Uterus (tissue), 4 donors: ENCODE measurements at places on chromosomes 6 and 20. TPM values are rescaled to one million over a fixed set of nuclear protein-coding genes. Genes with fewer than 3 reads are reported as not detected.

The FOXF2 gene
- not detected for total RNA-seq

The COL9A3 gene
- 31.3 TPM for total RNA-seq

The DDX43 gene
- total RNA-seq: not detected

The MAP7 gene
- 6.8 TPM for total RNA-seq

The DAAM2 gene
- total RNA-seq: 15.3 TPM

The ARMH2 gene
- not detected for total RNA-seq

The NUP43 gene
- 71.2 TPM for total RNA-seq

The NHLRC1 gene
- not detected for total RNA-seq

DNA sequence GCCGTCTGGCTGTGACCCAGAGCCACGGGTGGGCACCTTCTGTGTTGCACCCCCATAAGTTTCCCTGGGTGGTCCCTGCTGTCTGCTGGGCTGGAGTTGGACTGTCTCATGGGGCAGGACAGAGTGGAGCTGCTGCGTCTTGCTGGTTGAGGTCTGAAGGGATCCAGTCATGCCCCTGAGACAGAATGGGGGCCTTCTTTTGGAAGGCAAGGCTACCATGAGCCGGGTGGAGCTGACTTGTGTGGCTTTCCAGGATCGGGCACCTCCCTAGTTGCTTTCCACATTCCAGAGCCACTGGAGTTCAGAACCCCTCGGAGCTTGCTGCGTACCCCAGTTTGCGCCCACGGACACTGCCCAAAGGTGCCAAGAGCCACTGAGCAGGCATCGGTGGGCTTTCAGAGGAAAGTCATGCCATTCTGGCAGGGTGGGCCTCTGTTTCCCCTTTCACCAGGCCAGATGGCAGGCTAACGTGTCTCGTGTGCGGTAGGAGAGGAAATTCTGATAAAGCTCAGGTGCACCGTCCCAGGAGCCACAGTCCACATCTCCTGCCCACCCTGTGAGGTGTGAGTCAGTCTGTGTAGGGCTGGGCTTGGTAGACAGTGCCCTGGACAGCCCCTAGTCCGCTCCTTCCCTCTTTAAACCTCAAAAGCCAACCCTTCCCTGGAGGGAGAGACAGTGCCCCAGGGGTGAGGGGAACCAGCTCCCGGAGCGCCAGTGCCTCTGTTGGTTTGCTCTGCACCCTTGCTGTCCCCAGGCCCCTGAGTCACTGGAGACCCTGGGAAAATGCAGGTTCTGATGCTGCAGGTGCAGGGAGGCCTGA is 125.3 kb downstream of the SYCP2 start:
- no peaks in the 10 kb centered on the region for H3K4me1 ChIP-seq
- DNase-seq: peak; percentile 7
- no peaks in the 10 kb centered on the region for H3K36me3 ChIP-seq
- no peak overlapping the region for H3K27ac ChIP-seq

GRCh38 chr6:11235062-11235461 is 2.6 kb upstream of the NEDD9 start:
- no peak overlapping the region for H3K27ac ChIP-seq
- H3K27me3 ChIP-seq: no peaks in the 10 kb centered on the region
- no peaks in the 10 kb centered on the region for H3K36me3 ChIP-seq
- no peak for DNase-seq

DNA sequence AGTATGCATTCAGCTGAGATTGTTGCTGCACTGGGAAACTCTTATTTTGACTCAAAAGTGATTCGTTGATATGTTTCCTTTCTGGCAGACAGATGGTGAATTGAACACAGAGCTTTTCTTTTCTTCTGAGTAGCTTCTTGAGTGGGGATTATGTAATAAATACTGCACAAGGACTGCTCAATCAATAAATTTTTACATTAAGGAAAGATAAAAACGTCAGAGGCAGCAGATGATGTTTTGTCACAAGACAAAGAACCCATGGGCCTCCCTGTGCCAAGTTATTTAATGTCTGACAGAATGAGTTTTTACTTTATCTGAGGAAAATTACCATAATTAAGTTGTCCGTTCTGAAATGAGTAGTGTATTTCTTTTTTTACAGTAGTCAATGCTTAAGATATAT is 460.3 kb downstream of the UTRN start:
- no peaks in the 10 kb centered on the region for H3K36me3 ChIP-seq
- no peak overlapping the region for H3K4me3 ChIP-seq
- H3K27ac ChIP-seq: no peak overlapping the region
- H3K4me1 ChIP-seq: no peaks in the 10 kb centered on the region

GRCh38 chr20:19018881-19019280 is 193.6 kb upstream of the SLC24A3 start:
- no peak overlapping the region for H3K27ac ChIP-seq
- no peak for DNase-seq
- no peaks in the 10 kb centered on the region for H3K36me3 ChIP-seq

DNA sequence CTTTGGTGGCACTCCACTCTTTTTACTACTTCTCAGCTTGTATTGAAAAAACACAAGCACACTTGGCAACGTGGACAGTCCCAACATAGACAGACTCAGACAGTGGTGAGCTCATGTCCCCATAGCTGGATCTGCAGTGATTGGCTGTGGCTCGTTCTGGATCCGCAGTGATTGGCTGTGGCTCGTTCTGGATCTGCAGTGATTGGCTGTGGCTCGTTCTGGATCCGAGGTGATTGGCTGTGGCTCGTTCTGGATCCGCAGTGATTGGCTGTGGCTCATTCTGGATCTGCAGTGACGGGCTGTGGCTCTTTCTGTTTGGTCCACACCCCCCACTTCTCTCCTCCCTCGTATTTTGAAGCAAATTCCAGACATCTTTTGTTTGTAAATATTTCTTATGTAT is 28.0 kb downstream of the OSBPL2 start:
- no peak overlapping the region for H3K27ac ChIP-seq
- no peaks in the 10 kb centered on the region for H3K4me1 ChIP-seq
- DNase-seq: no peak

DNA sequence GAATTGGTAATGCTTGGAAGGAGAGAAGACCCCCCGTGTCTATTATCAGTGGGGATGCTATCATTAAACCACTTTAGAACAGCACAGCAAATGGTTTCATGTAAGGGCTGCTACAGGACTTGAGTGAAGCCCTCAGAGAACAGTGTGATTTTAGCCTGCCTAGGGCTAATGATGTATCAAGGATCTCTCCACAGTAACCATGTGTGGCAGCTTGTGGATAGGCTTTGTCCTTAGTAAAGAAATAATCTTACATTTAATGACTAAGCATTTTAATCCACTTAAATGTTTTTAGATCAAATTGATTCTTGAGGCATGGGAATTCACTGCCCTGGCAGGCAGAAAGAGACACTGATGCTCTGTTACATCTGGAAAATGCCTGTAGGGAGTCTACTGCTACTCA is 495.1 kb downstream of the NKAIN2 start:
- H3K36me3 ChIP-seq: no peaks in the 10 kb centered on the region
- no peak for DNase-seq
- H3K27ac ChIP-seq: no peak overlapping the region
- H3K27me3 ChIP-seq: no peaks in the 10 kb centered on the region

- H3K27ac ChIP-seq: no peak overlapping the region
- no peaks in the 10 kb centered on the region for H3K36me3 ChIP-seq
- no peaks in the 10 kb centered on the region for H3K27me3 ChIP-seq
- no peak overlapping the region for H3K4me3 ChIP-seq
These were observed 51.2 kb downstream of the CHD6 start for GRCh38 chr20:41566896-41567527.

GRCh38 chr20:37385176-37385575 is 39.2 kb downstream of the SRC start:
- peak overlapping the region; percentile 59 for H3K27ac ChIP-seq
- no peaks in the 10 kb centered on the region for H3K27me3 ChIP-seq
- no peak for DNase-seq
- H3K36me3 ChIP-seq: no peaks in the 10 kb centered on the region
- H3K4me1 ChIP-seq: peaks cover 5% of the 10 kb centered on the region
- no peak overlapping the region for H3K4me3 ChIP-seq

- no peak for DNase-seq
- H3K27me3 ChIP-seq: no peaks in the 10 kb centered on the region
- no peak overlapping the region for H3K27ac ChIP-seq
These were observed 8.6 kb downstream of the TAAR1 start for GRCh38 chr6:132650429-132650828.

- H3K36me3 ChIP-seq: no peaks in the 10 kb centered on the region
- DNase-seq: peak; percentile 53
- no peak overlapping the region for H3K4me3 ChIP-seq
These were observed 176.2 kb downstream of the NFATC2 start for GRCh38 chr20:51366155-51366886.

GRCh38 chr20:37542281-37542680 is 14.6 kb upstream of the BLCAP start:
- H3K36me3 ChIP-seq: no peaks in the 10 kb centered on the region
- H3K4me3 ChIP-seq: no peak overlapping the region
- no peaks in the 10 kb centered on the region for H3K4me1 ChIP-seq
- H3K27me3 ChIP-seq: no peaks in the 10 kb centered on the region
- H3K27ac ChIP-seq: no peak overlapping the region
- DNase-seq: no peak

GRCh38 chr20:5078399-5078958 is 41.3 kb downstream of the PCNA start:
- no peak overlapping the region for H3K27ac ChIP-seq
- no peaks in the 10 kb centered on the region for H3K4me1 ChIP-seq
- DNase-seq: no peak
- no peaks in the 10 kb centered on the region for H3K36me3 ChIP-seq

- no peaks in the 10 kb centered on the region for H3K4me1 ChIP-seq
- H3K27me3 ChIP-seq: no peaks in the 10 kb centered on the region
- peak within 1 kb of the TSS; percentile 31 for H3K4me3 ChIP-seq
- H3K27ac ChIP-seq: no peak within 1 kb of the TSS
- H3K36me3 ChIP-seq: no peaks in the 10 kb centered on the region
These were observed at the start of gene L3MBTL1 for GRCh38 chr20:43507150-43508080. L3MBTL1 (plus strand) TSS chr20:43507697; CDS start chr20:43513504, 5,807 bp downstream.

DNA sequence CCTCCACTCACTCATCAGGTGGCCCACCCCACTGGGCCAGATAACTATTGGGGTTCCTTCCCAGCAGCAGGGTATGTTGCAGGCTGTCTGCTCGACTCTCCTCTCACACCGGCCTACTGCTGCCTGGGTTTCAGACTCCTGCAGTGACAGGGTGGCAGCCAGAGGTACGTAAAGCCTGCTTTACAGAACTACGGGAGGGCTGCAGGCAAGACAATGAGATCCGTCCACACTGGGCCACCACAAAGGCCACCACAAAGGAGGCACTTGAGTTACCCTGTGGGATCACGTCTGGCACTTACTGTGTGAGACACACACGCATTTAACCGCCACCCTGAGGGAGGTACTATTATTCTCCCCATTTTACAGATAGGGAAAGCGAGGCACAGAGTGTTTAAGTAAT is 78.5 kb downstream of the NFATC2 start:
- H3K36me3 ChIP-seq: no peaks in the 10 kb centered on the region
- H3K27me3 ChIP-seq: no peaks in the 10 kb centered on the region
- no peak overlapping the region for H3K4me3 ChIP-seq
- no peaks in the 10 kb centered on the region for H3K4me1 ChIP-seq

DNA sequence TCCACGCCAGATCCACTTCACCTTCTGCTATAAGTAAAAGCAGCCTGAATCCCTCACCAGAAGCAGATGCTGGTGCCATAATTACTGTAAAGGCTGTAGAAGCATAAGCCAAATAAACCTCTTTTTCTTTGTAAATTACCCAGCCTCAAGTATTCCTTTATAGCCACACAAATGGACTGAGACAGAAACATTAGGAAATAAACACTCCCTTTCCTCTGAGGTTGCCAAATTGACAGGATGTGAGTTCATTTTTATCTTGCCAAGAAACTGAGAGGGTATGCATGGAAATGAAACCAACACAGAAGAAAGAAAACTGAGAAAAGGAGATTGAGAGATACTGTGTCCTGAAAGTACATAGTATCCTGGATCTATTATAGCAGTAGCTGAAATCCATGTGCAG is 481.2 kb downstream of the HAO1 start:
- H3K27ac ChIP-seq: no peak overlapping the region
- H3K36me3 ChIP-seq: no peaks in the 10 kb centered on the region
- DNase-seq: no peak
- H3K4me3 ChIP-seq: no peak overlapping the region
- H3K27me3 ChIP-seq: no peaks in the 10 kb centered on the region

DNA sequence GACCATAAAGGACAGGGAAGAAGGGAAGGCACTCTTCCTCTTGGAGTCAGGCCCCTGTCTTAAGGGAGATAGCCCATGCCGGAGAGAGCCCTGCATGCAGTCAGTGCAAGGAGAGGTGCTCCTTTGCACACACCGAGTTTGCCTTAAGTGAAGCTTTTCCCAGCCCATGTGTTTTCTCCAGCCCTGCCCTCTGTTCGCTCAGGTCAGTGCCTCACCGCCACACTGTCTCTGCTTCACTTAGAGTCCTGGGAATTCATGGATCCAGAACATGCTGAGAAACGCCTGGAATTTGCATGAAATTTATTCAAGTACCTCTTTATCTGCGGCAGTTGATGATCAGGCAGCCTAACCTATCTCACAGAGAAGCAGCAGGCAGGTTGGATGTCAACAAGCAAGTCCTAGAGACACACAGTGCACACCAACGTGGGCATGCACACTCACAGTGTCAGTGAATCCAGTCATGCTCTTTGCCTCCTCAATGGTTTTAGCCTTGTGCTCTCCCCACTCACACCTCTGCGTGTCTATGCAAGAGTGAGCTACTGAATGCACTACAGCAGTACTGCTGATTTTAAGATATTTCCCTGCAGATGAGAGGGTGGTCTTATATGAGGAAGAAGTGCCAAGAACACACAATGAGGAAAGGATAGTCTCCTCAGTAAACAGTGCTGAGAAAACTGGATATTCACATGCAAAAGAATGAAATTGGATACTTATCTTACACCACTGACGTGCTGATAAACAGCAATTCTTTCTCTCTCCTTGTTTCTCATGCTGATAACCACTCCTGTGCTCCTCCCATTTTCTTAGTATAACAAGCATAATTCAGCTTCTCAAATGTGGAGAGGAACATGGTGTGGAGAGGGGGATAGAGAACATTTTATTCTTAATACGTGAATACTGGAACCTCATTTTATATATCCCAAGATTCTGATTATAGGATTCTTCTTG is 295.1 kb upstream of the CDYL start:
- no peak for DNase-seq
- H3K4me3 ChIP-seq: no peak overlapping the region
- H3K36me3 ChIP-seq: no peaks in the 10 kb centered on the region
- H3K4me1 ChIP-seq: no peaks in the 10 kb centered on the region
- no peak overlapping the region for H3K27ac ChIP-seq
- no peaks in the 10 kb centered on the region for H3K27me3 ChIP-seq

GRCh38 chr6:6515691-6516607 is 72.6 kb upstream of the LY86 start:
- no peaks in the 10 kb centered on the region for H3K4me1 ChIP-seq
- H3K36me3 ChIP-seq: no peaks in the 10 kb centered on the region
- no peaks in the 10 kb centered on the region for H3K27me3 ChIP-seq
- no peak for DNase-seq
- no peak overlapping the region for H3K4me3 ChIP-seq

DNA sequence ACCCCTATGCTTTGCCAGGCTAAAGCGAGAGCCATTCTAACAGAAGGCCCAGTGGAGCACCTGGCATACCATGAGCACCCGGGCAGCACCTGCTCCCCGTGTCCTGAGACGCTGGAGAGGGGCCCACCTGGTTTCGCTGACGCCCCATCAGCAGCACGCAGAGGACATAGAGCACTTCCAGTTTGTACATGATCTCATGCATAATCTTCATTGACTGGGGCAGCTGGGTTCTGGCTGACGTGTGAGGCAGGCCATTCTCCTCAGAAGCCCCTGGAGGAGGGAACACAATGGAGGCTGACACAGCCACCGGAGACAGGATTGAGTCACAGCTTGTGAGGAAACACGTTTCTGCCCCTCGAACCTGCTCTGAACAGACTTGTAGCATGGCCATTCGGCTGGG is 65.4 kb downstream of the MYH7B start:
- DNase-seq: no peak
- no peak overlapping the region for H3K27ac ChIP-seq
- no peaks in the 10 kb centered on the region for H3K27me3 ChIP-seq
- no peaks in the 10 kb centered on the region for H3K36me3 ChIP-seq
